ENCODE measurements at places on chromosomes 2 and 18.

DNA sequence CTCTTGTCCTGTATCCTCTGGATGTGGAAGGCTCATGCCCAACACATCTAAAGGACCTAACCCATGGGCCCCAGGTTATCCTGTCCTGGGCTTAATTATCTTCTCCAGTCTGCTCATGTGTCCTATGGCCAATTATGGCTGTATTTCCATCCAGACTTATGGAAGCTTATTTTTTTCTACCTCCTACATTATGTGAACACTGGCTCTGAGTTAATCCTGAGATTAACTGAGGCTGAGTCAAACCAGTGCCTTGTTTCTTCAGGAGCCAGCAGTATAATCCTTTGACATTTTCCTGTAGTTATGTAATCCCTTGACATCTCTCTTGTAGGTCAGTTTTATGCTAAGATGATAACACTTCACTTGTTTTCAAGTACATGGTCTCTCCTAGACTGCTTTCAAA is 213.6 kb downstream of the PMAIP1 start:
- no peak for DNase-seq

GRCh38 chr18:22681908-22682307 is 251.2 kb upstream of the RBBP8 start:
- no peak for DNase-seq

DNA sequence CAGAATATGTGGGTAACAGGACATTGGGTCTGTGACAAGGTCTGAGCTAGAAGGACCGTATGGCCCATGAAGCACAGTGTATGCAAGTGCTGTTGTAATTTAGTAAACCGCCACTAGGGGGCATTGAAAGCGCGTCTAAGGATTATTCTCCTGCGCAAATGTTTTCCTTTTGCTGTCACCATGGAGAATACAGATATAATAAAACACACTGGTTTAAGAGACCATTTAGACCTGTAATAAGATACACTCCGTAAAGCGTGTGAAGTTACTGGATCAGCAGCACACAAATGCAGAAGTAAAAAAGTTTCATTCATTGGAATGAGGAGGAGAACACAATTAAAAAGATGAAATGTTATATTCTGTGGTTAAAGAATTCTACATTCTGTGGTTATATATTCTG is 272.4 kb downstream of the AGAP1 start:
- DNase-seq = peak; percentile 81

- DNase-seq = no peak
Measured at GRCh38 chr2:3603536-3604206, 8.8 kb downstream of the COLEC11 start.

DNA sequence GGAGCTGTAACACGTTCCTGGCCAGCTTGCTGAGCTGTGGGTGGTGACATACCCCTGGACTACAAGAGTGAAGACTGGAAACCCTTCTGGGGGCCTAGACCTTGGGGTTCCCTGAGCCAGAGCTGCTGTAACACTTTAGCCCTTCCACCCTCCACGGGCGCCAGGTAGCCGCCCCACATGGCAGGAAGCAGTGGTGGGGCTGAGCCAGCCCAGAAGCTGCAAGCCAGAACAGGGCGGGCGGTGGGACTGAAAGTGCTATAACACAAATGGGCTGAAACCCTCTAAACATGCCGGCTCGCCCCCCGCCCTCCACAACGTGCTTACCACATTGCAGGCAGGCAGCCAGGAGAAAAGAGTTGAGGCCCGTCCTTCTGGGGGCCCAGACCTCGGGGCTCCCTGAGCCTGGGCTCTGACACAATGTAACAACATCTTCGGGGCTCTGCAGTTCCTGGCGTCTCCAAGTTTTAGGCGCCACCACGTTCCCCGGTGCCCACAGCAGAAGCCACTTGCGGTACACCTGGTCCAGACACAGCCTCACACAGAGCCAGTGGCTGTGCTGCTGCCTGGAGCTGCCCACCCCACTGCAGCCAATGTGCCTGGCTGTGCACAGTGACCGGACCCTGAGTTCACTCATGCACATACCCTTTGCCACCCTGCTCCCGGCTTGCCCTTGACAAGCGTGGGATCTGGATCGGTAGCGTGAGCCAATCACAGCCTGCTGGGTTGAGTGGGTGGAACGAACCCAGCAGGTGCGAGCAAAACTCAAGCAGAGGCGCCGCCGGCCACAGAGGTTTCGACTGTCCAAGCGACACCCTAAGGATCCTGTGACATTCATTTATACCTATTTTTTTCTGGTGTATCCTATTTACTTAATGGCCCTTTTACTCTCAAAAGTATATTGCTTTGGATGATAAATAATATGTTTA is 127.4 kb upstream of the FHL2 start:
- no peak for DNase-seq

DNA sequence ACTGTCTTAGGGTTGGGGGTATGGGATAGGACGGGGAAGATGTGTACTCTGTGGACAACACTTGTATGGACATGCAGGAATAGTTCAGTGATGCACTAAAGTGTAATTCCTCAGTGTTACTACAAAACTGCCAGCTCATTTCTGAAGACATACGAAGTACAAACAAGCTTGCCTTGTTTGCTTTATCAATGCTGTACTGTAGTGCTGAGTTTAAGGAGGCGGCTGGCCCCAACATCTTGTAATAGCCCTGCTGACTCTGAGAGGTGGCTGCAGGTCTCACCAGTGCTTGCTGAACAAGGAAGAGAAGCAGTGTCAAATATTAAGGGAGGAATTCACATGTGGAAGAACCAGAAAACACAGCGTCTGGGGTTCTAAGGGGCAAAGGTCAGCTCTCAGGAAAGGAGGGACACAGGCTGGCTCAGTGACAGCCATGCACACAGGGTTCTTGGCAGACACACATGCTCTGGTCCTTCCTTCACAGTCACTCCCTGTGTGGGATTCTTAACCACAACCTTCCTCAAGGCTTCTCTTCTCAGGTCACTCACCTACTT is 39.8 kb upstream of the EVA1A start:
- no peak for DNase-seq

GRCh38 chr2:150007815-150008430 is 420.3 kb upstream of the MMADHC start:
- DNase-seq = no peak

DNA sequence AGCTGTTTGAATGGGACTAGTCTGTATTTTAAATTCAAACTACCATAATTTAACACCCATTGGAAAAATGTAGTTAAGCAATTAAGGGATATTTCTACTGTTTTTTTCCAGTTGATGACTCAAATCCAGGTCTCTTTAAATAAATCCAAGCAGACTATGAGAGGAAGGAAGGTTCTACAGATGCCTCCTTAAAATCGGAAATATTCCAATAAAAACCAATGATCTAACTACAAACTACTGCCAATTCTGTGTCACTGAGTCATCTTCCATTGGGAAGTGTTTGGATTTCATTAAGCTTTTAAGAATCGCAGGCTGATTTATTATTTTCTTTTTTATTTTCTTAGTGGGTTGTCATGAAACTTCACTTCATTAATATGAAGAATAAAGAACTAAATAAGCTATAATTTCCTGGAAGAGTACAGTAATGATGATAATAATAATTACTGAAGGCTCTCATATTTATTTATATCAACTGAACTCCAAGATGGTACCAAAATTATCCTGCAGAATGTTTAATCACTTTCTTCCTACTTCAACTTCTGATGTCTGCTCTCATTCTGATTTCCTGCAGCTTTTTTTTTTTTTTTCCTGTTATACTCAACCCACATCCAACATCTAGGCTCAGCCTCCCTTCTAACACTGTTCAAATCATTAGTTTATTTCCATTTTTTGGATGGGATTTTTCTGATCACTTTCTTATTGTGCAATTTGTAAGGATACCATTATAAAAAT is 166.3 kb upstream of the FN1 start:
- DNase-seq = no peak

- DNase-seq = no peak
Measured at GRCh38 chr2:65846989-65847678, 414.7 kb upstream of the SPRED2 start.

- no peak for DNase-seq
Measured at GRCh38 chr2:152525277-152525838, 190.4 kb downstream of the FMNL2 start.

DNA sequence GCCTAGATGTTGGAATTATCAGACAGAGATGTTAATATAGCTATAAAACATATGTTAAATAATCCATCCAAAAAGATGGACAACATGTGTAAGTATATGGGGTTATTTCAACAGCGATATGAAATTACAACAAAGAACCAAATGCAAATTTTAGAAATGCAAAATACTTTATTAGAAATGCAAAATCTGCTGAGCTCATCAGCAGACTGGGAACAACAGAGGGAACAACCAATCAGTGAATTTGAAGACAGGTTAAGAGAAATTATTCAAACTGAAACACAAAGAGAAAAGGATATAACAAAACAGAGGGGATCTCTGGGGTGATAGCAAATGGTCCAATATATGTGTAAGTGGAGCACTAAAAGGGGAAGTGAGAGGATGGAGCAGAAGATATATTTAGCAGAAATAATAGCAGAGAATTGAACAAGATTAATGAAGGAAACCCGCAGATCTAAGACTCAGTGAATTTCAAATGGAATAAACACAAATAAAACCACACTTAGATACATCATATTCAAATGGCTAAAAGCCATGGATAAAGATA is 13.5 kb upstream of the HS6ST1 start:
- no peak for DNase-seq

DNA sequence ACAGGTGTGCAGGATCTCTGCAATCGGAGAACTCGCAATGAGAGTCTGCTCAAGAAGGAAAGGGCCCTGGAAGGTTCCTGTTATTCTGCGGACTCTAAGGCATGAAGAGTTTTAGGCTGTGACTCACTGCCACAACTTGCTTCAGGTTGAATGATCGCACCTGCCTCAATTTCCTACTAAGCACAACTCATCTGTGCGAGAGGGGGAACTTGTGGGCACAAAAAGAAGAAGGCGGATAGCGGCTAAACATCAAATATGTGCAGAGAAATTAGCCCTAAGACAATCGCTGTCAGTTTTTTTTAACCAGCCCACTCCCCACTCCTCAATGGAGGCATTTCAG is 14.0 kb upstream of the CREG2 start:
- DNase-seq = no peak

- DNase-seq = no peak
Measured at GRCh38 chr2:42804891-42805290, 12.5 kb upstream of the HAAO start.

DNA sequence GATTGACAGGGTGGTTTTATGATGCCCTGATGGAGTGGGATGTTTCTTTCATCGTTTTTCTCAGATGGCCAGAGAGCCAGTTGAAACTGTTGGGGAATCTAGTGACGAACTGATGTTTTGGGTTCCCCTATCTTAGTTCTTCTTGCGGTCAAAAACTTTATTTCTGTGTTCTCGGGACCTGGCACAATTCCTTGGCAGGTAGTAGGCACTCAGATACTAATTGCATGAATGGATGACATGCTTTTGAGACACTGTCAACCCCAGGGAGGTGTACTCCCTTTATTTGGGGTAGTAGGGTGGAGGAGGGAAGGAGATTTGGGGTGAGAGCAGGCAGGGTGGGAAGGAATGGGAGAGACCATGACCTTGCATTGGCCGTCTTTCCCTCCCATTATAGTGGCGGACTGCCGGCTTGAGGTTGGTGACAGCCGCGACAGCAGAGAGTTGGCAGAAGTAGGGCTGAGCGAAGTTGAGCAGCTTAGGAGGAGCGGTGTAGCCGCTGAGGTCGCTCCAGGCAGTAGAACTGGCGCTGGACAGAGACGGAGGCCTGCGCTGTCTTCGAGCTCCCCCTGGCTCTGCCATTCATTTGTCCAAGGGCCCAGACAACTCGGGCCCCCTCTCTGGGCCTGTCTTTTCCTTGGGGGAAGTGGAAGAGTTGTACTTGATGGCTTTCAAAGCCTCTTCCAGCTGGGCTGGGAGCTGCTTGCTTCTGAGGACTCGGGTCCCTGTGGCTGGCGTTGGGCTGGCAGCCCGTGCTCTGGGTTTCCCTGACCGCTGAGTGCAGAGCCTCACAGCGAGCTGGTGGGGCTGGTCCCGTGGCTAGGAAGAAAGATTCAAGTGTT is 2.6 kb downstream of the TET3 start:
- DNase-seq = no peak

DNA sequence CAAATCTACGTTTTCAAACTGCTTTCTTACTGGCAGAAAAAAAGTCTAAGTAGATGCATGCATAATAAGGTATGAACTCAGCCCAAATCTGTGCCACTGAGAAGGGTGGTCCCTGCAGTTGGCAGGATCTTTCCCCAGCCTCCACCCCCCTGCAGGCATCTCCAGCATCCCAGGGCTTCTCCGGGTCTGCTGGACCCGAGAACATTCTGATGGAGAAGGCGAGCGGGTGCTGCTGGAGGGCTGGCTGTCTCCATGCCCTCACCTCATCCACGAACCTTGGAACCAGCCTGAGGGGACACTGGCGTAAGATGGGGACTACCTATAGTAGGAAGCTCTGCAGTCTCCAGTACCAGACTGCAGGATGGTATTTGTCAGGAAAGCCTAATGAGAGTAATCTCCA is 198.9 kb downstream of the HDAC4 start:
- DNase-seq = no peak

GRCh38 chr2:158837645-158838044 is 42.5 kb downstream of the DAPL1 start:
- DNase-seq = no peak

- DNase-seq = no peak
Measured at GRCh38 chr18:78247615-78248289, 731.9 kb upstream of the SALL3 start.

- DNase-seq = no peak
Measured at GRCh38 chr2:198293281-198293680, 488.9 kb downstream of the PLCL1 start.

GRCh38 chr2:40797120-40797519 is 345.2 kb upstream of the SLC8A1 start:
- no peak for DNase-seq

DNA sequence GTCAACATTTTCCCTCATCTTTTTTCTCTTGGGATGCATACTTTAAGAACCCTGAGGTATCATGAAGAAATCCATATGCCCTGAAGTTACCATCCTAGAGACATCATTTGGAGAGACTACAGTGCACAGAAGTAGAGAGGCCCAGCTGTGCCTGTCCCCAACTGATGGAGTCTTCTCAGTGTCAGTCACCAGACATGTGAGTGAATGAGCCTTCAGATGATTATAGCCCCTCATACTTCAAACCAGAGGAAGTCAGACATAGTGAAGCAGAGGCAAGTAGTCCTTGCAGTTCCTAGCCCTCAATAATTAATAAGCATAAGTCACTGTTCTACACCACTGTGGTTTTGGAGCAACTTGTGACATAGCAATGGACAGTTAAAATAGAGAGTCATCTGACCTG is 194.4 kb upstream of the ITGA4 start:
- DNase-seq = no peak

DNA sequence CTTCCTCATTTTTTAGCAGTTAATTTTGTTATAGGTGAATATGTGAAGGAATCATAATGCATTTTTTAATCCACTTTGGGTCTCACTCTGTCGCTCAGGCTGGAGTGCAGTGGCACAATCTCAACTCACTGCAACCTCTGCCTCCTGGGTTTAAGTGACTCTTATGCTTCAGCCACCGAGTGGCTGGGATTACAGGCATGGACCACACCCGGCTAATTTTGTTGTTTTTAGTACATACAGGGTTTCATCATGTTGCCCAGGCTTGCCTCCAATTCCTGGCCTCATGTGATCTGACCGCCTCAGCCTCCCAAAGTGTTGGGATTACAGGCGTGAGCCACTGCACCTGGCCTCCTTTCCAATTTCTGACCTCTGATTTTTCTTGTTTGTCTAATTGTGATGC is 17.7 kb downstream of the SCYGR5 start:
- DNase-seq = no peak
